Midbrain (tissue), 1 donor: ENCODE measurements at places on chromosomes 2 and 18.
A peak's percentile ranks its signal among the peaks of the same experiment; 100 is the strongest.

GRCh38 chr2:204180649-204181048, 244.1 kb downstream of the ICOS start:
- no peak for DNase-seq

GRCh38 chr2:58052978-58053377, 6.4 kb downstream of the VRK2 start:
- DNase-seq, result no peak

DNA sequence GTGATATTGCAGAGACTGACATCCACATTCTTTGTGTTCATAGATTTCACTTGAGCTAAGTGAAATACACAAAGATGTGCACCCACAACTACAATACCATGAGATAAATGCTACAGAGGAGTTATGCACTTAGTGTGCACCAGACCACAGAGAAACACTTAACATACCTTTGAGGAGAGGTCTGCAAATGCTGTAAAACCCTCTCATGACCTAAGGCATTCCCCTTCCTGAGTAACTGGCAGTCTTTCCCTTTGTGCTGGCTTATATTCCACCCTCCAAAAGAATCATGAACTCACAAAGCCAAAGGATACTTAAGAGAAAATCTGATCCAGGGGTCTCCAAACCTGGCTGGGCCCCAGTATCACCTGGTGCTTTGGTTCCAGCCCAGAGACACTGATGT, 16.2 kb downstream of the NXPH2 start:
- DNase-seq, result no peak

DNA sequence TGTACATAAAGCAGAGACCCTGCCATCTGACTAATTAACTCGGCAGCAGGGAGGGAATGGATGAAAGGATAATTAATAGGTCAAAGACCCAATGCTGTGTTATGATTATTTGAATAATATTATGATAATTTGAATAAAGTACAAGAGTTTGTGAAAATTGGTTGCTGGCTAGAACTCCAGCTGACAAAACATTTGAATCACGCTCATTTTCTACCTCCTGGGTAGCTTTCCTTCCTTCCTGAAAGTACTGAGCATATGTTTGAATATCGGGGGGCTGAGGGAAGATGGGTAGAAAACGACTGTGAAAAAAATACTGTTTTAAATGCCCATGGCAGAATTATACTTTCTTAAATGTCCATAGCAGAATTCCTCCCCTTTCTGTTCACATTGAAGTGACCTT, 243.6 kb upstream of the RBMS1 start:
- DNase-seq, result no peak

- DNase-seq, result no peak
Observed at GRCh38 chr2:195320413-195320973, 336.5 kb upstream of the SLC39A10 start.

- DNase-seq, result no peak
Observed at GRCh38 chr2:13560322-13560721, 843.6 kb downstream of the TRIB2 start.

- no peak for DNase-seq
Observed at GRCh38 chr18:79481046-79481790, 85.5 kb downstream of the NFATC1 start.

GRCh38 chr18:3596637-3597384, 146.8 kb downstream of the TGIF1 start:
- peak; percentile 58 for DNase-seq

- no peak for DNase-seq
Observed at GRCh38 chr2:122451040-122451439, 695.6 kb downstream of the TSN start.

GRCh38 chr2:218996937-218997336, 3.7 kb upstream of the CRYBA2 start:
- no peak for DNase-seq

DNA sequence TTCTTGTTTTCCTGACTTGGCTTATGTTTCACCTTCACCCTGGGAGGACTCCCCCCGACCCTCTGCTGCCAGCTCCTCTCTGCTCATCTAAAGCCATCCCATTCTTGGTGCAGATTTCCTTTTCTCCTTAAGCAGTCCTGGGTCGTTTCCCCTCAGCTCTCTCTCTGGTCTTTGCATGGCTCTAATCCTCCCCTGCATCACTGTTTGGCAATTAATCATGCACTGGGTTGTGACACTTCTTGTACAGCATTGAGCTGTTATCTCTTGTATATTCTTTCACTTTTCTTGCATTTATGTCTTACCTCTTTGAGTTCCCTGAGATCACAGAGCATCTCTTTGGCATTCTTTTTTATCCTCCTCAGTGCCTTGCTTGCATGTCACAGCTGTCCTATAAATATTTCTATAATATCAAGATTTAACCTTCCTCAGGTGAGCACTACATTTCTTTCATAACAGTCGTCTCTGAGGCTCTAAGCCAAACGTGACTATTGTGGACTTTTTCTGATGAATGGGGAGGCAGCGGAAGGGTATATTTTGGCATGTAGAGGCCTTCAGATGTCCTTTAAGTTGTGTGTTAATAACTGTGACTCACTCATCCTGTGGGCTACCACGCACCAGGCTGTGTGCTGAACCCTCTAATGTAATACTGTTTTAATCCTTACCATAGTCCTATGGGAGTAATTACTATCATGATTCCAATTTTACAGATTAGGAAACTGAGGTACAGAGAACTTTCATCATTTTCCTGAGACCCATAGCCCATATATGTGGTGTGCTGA, 507.5 kb downstream of the SLC4A3 start:
- DNase-seq, result no peak

DNA sequence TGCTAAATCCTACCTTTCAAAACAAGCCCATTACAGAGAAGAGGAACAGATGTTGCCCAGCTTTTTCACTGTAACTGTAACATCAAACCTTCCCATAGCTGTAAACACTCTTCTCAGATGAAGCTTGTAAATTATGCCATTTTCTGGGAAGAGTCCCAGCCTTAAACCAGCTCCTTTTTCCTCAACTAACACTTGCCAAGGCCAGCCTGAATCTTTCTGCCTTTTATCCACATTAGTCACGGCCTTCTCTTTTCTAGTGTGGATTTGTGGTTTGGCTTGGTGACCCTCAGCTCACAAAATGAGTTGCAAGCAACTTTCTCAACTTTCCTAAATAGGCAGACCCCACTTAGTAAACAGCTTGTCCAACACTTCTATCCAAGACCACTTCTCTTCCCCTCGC, 90.2 kb downstream of the CABLES1 start:
- DNase-seq, result no peak

- no peak for DNase-seq
Observed at GRCh38 chr2:176626796-176627195, 357.6 kb downstream of the MTX2 start.

DNA sequence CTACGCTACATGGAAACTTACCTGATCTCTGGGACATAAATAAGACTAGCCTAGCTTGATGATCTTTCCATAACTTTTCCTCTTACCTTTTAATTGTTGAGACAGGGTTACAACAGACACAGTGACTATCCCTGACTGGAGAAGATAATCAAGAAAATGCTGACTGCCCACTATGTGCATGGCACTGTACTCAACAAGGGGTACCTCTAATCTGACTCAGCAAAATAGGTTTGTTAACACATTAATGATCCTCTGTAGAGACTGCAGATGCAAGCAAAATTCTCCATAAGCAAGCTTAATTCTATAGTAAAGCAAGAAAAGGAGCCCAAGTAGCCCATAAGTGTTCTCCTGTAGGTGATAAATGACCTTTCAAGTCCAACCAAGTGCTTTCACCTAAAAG, 25.5 kb downstream of the ACVR1C start:
- no peak for DNase-seq

DNA sequence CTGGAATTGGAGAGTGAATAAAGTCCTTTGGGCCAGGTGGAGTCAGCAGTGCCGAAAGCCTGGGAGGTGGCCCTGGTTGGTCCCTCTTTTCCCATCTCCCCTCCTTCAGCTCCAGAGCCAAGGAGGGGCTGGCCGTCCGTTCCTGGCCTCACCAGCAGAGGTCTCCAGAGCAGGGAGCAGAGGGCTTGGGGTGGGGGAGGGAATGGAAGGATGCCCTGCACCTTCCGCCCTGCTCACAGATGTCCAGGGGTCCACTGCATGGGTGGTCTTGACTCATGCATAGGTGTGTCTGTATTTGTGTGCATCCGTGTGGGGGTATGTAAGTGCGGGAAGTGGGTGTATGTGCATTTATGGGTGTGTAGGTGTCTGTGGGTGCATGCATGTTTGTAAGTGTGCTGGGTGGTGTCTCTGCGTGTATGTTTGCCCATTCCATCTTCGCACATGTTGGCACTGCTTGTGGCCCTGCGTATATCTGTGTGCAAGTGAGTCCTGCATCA, 201.8 kb downstream of the ZFP36L2 start:
- DNase-seq, result peak; percentile 77

DNA sequence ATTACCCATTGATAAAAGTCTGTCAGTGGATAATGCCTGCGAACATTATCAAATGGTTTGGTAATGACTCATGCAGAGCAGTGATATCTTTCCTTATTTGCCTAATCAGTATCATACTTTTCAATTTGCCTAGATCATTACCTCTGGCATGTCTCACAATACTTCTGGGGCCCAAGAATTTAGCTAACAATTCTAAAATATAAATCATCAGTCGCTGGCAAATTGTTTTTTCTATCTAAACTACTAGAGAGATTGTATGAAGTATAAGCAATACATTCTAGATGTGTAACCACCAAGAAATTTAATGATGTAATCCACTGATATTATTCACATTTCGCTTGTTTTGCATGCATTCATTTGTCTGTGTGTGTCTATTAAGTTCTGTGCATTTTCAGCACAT, 191.2 kb upstream of the CDH19 start:
- no peak for DNase-seq

GRCh38 chr2:213238753-213239495, 45.3 kb upstream of the SPAG16 start:
- DNase-seq, result no peak

DNA sequence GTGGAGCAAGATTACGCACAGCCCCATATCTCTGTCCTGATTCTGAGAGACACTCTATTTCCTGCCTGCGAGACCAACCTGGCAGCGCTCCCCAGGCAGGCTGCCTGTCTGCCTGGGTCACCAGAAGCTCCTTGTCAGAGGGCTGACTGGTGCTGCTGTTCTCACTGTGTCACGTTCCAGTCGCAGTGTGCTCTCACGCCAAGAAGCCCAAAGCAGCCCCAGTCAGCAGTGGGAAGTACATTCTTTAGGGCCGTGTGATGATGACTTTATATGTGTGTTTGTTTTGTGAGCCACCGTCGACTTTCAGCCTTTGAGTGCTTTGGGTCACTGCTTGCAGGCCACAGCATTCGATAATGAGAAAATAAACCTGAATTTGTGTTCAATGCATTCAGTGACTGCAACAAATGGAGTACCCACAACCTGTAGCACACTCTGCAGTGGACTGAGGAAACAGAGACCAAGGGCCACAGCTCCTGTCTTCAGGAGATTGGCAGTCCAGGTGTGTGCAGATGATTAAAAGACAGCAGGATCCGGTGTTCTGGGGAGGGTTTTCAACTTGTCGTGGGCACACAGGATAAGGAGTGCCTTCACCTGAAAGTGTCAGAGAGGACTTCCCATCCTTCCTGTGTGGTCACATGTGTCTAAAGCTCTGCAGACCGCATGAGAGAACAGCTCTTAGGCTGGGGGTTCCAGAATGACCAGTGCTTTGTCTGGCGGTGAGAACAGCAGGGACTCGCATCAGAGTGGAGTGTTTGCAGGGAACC, 4.8 kb downstream of the TNFRSF11A start:
- no peak for DNase-seq

DNA sequence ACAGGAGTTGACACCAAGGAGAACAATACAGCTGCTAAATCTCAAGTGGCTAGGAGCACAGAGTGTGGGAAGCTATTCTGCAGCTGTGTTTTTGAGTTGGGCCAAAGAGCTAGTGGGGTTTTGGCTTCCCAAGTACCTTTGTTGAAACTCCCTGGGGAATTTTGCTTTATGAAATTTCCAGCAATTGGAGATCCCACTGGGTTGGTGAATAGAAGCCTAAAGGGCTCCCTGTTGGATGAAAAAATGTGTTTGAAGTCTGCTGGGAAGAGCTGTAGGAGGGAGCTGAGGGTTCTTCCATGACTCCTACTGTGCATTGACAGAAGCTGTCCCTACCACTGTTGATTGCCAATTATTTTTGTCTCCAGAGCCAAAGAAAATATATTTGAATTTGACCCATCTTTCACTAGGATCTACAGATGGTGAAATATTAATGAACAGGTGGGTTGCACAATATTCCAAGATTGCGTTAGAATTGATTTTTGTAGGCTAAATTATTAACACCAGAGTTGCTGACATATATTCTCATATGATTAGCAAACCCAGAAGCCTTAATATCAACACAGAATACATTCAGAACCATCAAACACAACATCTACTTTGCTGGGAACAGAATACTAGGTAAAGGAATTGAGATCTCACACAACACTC, 95.4 kb upstream of the CYP1B1 start:
- DNase-seq, result no peak

- DNase-seq, result no peak
Observed at GRCh38 chr2:57434441-57434840, 612.2 kb upstream of the VRK2 start.

DNA sequence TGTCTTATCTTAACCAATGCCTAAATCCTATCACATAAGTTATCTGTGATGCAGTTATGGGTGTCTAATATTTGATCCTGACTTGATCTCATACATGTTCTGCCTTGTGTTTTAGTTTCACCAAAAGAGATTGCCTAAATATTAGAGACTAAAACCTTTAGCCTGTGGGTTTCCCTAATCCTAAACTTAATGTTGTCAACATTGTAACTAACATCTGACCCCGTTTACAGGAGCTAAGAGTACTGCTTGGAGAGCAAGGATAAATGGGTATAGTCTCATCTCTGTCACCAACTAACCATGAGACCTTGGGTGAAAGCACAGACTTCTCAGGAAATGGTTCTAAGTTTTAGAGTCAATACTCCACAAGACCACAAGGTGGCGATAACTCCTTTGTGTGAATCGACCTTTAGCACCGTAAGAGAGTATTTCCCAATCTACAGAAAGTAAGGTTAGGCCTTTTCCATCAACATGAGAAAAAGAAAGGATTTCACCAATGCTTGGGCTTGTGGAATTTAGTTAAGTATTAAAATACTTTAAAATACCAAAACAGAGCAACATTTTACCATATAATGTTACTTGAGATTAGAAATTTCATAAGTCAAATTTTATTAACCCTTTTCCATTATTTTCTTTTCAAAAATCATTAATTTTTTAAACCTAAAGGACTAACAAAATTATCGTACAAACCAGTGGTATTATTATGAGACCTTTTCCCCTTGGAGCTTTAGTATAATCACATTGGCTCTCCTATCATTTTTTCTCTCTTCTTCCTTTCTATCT, 60.5 kb downstream of the G6PC2 start:
- peak; percentile 76 for DNase-seq
